SK-N-DZ (cell line): ENCODE measurements at places on chromosomes 6 and 20.
A peak's percentile ranks its signal among the peaks of the same experiment; 100 is the strongest.

DNA sequence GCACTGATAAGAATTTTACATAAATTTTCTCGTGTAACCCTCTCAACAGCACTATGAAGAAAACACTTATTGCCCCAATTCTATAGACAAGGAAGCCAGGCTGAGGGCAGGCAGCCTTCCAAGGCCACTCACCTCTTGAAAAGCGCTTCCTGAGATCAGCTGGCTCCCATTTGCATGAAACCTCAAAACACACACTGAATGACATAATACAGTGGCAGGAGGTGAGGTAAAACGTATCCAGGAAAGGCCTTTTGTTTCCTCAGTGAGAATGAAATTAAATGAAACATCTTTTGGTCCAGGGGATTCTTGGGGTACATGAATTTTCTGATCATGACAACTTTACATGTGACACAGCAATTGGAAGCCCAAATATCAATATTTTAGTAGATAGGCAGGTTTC lies 112.5 kb downstream of the WDR27 start:
- DNase-seq, result no peak

- peak; percentile 43 for DNase-seq
Observed at GRCh38 chr6:89432875-89433251, at the start of gene ANKRD6. TSS of gene ANKRD6 (plus strand) at chr6:89433152. CDS start at chr6:89566977, 133,825 bp downstream.

DNA sequence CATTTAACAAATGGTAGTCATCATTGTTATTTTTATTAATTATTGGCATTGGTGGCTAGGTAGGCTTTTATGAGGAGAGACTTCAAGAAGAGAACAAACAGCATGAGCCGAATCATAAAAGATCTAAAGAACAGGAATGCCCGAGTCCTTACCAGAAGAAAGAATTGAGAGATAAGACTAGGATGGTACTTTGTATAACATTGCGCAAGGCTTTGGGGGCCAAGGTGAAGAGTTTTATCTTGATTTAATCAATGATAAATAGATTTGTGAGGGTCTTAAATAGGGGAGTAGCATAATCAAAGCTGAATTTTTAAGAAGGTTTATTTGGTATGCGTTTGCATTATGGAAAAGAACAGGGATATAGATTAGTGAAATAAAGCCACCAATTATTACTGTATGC lies 15.4 kb downstream of the CDC40 start:
- DNase-seq, result no peak

- DNase-seq, result no peak
Observed at GRCh38 chr6:71153755-71154325, 134.8 kb upstream of the OGFRL1 start.

- no peak for DNase-seq
Observed at GRCh38 chr20:38162878-38163875, 1.9 kb downstream of the TGM2 start.

GRCh38 chr6:88367248-88367647 lies 201.1 kb upstream of the CNR1 start:
- no peak for DNase-seq

- DNase-seq, result no peak
Observed at GRCh38 chr6:41712651-41713103, 22.7 kb downstream of the TFEB start.

- no peak for DNase-seq
Observed at GRCh38 chr20:25025986-25026605, 31.8 kb downstream of the ACSS1 start.

- no peak for DNase-seq
Observed at GRCh38 chr6:35573495-35574110, 60.9 kb upstream of the TULP1 start.

- DNase-seq, result no peak
Observed at GRCh38 chr6:73888050-73888449, 192.0 kb downstream of the CD109 start.

DNA sequence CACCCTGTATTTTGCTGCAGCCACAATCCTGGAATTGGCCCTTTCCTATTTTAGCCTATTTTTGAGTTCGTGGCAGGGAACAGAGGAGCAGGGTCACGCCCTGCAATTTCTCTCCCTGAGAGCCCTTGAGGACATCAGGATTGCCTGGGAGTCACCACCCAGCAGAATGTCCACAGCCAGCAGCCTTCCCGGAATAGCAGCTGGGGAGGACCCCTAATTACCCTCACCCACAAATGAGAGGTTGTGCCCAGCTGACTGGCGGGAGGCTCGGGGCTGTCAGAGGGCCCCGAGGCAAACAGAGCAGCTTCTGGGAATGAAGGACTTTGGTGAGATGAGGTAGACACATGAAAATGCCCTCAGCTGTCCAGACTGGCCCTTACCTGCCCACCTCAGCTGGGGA lies 165.1 kb downstream of the PREX1 start:
- DNase-seq, result no peak

- no peak for DNase-seq
Observed at GRCh38 chr6:13769655-13770053, 44.7 kb downstream of the MCUR1 start.

DNA sequence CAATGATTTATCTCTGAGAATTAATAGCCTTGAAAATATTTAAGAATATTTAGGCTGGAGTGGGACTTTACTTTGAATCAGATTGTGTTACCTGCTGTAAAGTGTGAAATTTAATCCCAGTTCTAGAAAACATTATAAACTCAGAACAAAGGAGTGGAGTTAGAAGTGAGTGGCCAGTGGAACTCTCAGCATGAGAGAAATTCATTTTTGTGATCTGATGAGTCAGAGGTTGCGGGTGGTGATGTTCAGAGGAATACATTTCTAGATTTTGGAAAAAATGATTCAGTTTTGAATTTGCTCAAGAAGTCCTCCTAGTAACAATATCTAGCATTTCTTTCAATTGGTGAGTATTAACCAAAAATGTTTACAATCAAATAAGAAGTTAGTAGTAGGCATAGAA lies 167.5 kb downstream of the ZFAND3 start:
- DNase-seq, result no peak

DNA sequence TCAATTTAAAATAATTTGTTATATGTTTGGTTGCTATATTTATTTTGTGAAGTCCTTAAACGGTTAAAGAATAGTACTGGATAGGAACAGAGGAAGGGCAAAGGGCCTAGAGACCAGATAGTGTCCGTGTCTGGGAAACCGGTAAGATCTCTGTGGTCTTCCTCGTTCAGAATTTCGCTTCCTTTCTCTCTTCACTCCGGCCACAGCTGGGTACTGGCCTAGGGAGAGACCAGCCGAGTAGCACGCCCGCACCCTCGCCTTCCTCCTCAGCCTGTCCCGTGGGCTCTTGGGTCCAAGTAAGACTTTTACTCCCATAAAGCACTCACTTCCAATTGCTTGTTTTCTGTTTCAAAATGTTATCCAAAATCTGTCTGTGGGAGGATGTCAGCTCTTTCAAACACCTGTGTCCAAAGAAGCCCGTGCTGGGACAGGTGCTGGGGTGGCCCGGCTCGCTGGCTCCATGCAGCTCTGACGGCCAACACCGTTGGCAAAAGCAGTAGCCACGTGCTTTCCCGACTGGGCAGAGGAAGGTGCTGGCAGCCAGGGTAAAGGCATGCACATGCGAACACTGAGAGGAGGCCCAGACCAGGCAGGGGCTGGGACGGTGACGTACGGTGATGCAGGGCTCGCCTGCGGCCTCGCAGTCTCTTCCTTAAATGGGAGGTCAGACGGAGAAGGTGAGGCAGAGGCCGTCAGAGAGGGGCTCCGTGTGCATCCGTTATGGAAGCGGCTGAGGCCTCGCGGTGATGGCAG lies 112.2 kb downstream of the IRF4 start:
- no peak for DNase-seq

GRCh38 chr6:11613858-11614257 lies 76.3 kb downstream of the TMEM170B start:
- DNase-seq, result no peak

DNA sequence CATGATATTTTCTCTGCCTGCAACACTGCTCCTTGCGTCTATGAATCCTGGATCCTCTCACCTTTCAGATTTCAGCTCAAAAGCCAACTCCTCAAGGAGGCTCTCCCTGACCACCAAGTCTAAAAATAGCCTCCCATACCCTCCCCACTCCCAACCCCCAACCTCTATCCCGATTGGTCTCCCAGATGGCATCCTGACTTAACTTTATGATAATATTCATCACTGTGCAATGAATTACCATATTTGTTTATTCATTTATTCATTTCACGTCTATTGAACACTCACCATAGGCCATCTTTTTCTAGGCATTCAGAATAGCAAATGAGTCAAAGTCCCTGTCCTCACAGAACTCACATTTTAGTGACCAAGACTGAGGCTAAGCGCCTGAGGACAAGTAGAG lies 42.6 kb upstream of the NFATC2 start:
- no peak for DNase-seq

DNA sequence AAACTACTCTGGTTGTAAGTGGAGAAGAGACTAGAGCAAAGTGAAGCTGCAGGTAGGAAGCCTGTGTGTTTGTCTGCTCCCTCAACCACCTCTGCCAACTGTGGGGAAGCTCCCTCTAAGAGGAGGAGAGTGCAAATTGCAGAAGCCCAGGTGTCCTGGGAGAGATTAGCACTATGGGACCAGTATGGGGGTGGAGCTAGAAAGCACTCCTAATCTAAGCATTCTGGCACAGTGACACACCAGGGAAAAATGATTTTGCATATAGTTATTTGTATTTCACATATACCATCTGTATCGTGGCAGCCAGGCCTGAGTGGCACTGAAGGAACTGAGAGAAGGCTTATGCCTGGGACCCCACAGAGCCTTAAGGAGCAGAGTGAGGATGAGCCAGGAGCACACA lies 12.8 kb downstream of the GSTA1 start:
- no peak for DNase-seq

GRCh38 chr6:46684771-46685170 lies 2.9 kb upstream of the TDRD6 start:
- no peak for DNase-seq

- DNase-seq, result no peak
Observed at GRCh38 chr20:25207149-25207959, 11.8 kb downstream of the ENTPD6 start.

GRCh38 chr20:12963416-12963815 lies 45.4 kb upstream of the SPTLC3 start:
- DNase-seq, result no peak

DNA sequence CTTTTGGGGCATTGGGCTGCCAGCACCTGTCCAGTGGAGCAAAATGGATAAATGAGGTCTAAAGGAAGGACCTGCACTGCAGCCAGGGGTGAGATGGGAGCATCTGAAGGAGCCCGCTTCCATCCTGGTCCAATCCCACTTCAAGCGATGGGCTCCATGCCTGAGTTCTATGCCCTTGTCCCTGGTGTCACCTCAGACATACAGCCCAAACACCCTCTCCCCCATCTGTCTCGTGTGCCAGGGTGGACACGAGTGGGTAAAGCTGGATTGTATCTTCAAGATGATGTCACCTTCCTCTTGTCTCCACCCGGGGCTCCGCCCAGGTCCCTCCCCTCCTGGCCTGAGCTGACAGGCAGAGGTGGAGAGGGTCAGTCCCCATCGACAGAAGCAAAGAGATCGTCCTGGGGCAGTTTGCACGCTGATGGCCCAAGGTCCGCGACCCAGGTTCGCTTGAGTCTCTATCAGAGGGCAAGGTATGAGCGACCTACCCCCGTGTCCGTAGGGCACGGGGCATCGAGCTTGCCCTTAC lies 544 bp downstream of the SMIM29 start:
- peak; percentile 55 for DNase-seq

- DNase-seq, result peak; percentile 30
Observed at GRCh38 chr6:138509371-138509770, 10.1 kb upstream of the NHSL1 start.

DNA sequence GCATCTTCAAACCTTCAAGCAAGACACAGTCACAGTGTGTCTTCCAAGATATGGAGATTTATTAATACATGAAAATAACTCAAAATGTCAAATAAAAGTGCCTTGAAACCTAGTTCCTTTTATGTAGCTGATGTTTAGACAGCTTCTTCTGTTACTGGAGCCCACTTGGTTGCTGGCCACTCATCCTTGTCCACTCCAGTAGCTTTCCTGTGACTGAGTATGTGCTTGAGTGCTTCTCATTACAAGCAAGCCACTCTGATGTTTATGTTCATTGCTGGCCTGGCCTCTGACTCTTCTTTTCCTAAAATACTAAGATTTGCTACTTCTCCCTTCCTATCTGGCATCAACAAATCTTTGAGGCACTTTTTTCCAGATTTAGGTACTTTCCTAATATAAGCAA lies 545.2 kb upstream of the MAN1A1 start:
- no peak for DNase-seq

DNA sequence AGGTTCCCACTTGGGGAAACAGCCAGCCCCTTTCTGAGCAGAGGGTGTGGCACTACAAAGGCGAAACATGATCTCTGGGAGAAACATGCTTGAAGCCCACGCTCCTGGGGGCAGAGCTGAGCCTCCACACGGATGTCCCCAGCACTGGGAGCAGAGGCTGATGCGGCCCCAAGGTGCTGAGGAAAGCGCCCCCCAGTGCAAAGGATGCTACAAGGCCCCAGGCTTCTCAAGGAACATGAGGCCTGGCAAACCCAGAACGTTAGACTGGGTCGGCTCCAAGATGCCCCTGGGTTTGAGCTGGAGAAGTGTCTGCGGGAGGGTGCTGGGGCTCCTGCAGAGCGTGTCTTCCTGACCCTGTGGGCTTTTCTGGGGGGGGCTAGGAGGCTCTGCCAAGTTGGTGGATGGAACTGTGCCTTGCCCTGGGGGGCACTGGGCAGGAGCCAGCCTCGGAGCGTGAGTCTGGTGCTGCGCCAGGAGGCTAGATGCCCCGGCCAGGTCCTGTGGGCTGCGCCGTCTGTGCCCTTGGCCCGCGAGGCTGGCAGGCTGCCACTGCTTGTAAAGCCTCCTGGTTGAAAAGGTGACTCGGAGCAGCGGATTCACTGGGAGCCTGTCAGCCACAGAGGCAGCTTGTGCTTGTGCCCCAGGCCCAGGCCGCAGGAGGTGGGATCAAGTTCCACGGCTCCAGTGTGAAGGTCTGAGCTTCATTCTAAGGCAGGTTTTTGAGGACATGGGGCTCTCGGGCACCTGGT lies 8.1 kb downstream of the SYNJ2 start:
- DNase-seq, result no peak

- peak; percentile 16 for DNase-seq
Observed at GRCh38 chr6:119527231-119527578, 177.6 kb upstream of the MAN1A1 start.

- DNase-seq, result no peak
Observed at GRCh38 chr6:153804755-153805330, 234.2 kb upstream of the OPRM1 start.
